ENCODE measurements at places on chromosomes 3 and 15. TPM values are rescaled to one million over a fixed set of nuclear protein-coding genes. Genes with fewer than 3 reads are reported as not detected.
A peak's percentile ranks its signal among the peaks of the same experiment; 100 is the strongest.

GRCh38 chr3:188053710-188054380 lies 100.1 kb upstream of the LPP start:
- DNase-seq, result no peak
- peak overlapping the region; percentile 76 for H3K27ac ChIP-seq
- no peaks in the 10 kb centered on the region for H3K36me3 ChIP-seq
- H3K4me3 ChIP-seq, result no peak overlapping the region

DNA sequence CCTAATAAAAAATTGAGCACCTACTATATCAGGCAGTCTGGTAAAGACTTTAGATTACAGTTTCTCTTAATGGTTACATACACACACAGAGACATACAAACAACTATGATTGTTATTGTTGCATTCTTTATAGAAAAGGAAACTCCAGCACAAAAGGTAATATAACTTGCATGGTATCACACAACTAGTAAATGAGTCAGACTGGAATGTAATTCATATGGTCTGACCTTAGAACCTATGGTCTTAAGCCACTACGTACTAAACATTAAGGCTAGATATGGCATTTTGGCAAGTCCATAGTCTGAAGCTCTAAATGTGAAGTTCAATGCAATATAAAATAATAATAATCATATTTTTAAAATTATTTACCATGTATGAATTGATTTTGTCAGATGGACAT lies 380.6 kb downstream of the LSAMP start:
- H3K36me3 ChIP-seq, result no peaks in the 10 kb centered on the region
- DNase-seq, result no peak
- H3K27me3 ChIP-seq, result no peaks in the 10 kb centered on the region
- no peaks in the 10 kb centered on the region for H3K4me1 ChIP-seq
- no peak overlapping the region for H3K4me3 ChIP-seq

- peak overlapping the region; percentile 98 for H3K27ac ChIP-seq
- peak overlapping the region; percentile 76 for H3K4me3 ChIP-seq
- H3K27me3 ChIP-seq, result no peaks in the 10 kb centered on the region
- DNase-seq, result peak; percentile 70
- no peaks in the 10 kb centered on the region for H3K36me3 ChIP-seq
- H3K4me1 ChIP-seq, result peaks cover 25% of the 10 kb centered on the region
Observed at GRCh38 chr3:129314386-129315222, 35.9 kb downstream of the HMCES start.

GRCh38 chr3:67349551-67350174 lies 304.7 kb downstream of the SUCLG2 start:
- no peaks in the 10 kb centered on the region for H3K4me1 ChIP-seq
- DNase-seq, result no peak
- H3K36me3 ChIP-seq, result no peaks in the 10 kb centered on the region
- no peaks in the 10 kb centered on the region for H3K27me3 ChIP-seq
- H3K27ac ChIP-seq, result no peak overlapping the region

NBEAL2 gene
- total RNA-seq, result 4.1 TPM

POPDC2 gene
- total RNA-seq, result 7.8 TPM

CHRM5 gene
- not detected for total RNA-seq

GRCh38 chr3:140896997-140897396 lies 44.6 kb upstream of the SLC25A36 start:
- H3K4me3 ChIP-seq, result no peak overlapping the region
- no peaks in the 10 kb centered on the region for H3K27me3 ChIP-seq
- no peak overlapping the region for H3K27ac ChIP-seq
- no peak for DNase-seq
- no peaks in the 10 kb centered on the region for H3K36me3 ChIP-seq

DNA sequence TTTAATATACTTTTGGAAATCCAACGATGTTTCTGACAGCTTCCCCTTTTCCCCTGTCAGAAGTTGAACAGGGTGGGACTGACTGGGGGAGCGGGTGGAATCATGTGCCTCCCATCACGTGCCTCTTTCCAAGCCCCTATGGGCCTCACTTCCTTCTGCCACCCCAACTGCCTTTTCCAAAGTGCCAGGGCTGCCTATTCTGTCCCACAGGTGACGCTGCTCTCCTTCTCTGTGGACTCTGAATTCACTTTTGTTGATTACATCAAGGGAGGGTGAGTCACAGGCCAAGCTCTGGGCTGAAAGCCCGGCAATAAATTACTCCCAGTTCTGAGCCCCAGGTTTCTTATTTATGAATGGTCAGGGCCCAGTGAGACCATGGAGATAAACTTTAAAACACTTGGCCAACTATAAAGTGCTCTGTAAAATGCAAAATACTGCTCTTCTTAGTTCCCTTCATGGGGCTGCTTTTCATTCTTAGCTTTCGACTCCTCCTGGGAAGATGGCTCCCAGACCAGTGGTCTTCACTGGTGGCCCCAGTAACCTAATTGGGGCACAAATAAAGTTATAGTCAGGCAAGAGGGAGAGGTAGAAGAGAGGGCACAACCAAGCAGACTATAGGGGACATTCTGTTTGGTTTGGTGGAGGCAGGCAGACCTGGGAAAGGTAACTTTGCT lies 12.3 kb downstream of the CPNE9 start:
- no peak overlapping the region for H3K4me3 ChIP-seq
- no peaks in the 10 kb centered on the region for H3K36me3 ChIP-seq
- no peak overlapping the region for H3K27ac ChIP-seq

PP2D1 gene
- total RNA-seq, result not detected

- H3K4me1 ChIP-seq, result peaks cover 20% of the 10 kb centered on the region
- no peaks in the 10 kb centered on the region for H3K36me3 ChIP-seq
- no peaks in the 10 kb centered on the region for H3K27me3 ChIP-seq
- peak overlapping the region; percentile 22 for H3K27ac ChIP-seq
Observed at GRCh38 chr15:91929509-91929908, 76.0 kb downstream of the SLCO3A1 start.

TMEM207 gene
- total RNA-seq, result not detected

DUOX2 gene
- not detected for total RNA-seq

PDCD7 gene
- total RNA-seq, result 10.9 TPM

GRCh38 chr3:33202711-33203457 lies 15.7 kb downstream of the SUSD5 start:
- DNase-seq, result no peak
- H3K27me3 ChIP-seq, result no peaks in the 10 kb centered on the region
- H3K36me3 ChIP-seq, result no peaks in the 10 kb centered on the region
- H3K27ac ChIP-seq, result no peak overlapping the region

DNA sequence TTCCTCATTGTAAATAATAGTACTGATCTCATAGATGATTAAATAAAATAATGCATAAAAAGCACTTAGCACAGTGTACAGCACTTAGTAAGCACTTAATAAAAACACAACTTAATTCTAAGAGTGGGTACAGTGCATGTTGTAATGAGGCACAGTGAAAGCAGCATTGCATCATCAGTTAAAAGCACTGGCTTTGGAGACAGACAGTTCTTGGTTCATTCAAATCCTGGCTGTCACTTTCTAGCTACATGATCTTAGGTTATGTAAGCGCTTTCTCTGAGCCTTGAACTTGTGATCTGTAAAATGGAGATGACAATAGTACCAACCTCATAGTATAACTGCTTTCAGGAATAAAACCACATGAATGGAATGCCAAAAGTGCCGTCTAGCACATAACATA lies 151.5 kb downstream of the DPH6 start:
- no peaks in the 10 kb centered on the region for H3K27me3 ChIP-seq
- H3K4me3 ChIP-seq, result no peak overlapping the region
- H3K4me1 ChIP-seq, result no peaks in the 10 kb centered on the region
- peaks cover 3% of the 10 kb centered on the region for H3K36me3 ChIP-seq
- DNase-seq, result no peak

- peak overlapping the region; percentile 96 for H3K27ac ChIP-seq
- H3K4me1 ChIP-seq, result peaks cover 70% of the 10 kb centered on the region
- H3K36me3 ChIP-seq, result no peaks in the 10 kb centered on the region
- DNase-seq, result peak; percentile 61
- peak overlapping the region; percentile 82 for H3K4me3 ChIP-seq
Observed at GRCh38 chr3:4983739-4984510, 4.7 kb downstream of the BHLHE40 start.

GRCh38 chr15:95610945-95611344 lies 719.6 kb upstream of the NR2F2 start:
- no peak overlapping the region for H3K27ac ChIP-seq
- H3K36me3 ChIP-seq, result no peaks in the 10 kb centered on the region
- DNase-seq, result no peak
- no peaks in the 10 kb centered on the region for H3K27me3 ChIP-seq
- H3K4me3 ChIP-seq, result no peak overlapping the region
- H3K4me1 ChIP-seq, result no peaks in the 10 kb centered on the region

ITGB5 gene
- 35.2 TPM for total RNA-seq

GRCh38 chr3:168025076-168025475 lies 70.6 kb downstream of the GOLIM4 start:
- no peaks in the 10 kb centered on the region for H3K27me3 ChIP-seq
- peaks cover 8% of the 10 kb centered on the region for H3K4me1 ChIP-seq
- peaks cover 46% of the 10 kb centered on the region for H3K36me3 ChIP-seq
- H3K4me3 ChIP-seq, result no peak overlapping the region
- H3K27ac ChIP-seq, result peak overlapping the region; percentile 66
- DNase-seq, result no peak

DNA sequence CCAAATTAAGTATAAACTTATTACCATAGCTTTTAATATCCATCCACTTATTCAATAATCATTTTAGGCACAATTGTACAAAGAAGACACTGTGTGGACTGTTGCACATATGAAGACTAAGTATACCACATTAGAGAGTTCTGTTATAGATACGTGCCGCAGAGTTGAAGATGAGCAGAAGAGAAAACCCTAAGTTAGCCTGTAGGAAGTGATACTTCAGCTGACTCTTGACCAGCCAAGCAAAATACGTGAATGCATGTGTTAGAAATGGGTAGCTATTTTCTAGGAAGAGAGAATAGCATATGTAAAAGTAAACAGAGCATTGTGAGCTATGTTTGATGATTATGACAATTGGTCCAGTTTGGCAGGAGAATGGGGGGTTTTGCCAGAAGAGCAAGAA lies 272.0 kb upstream of the ATP11B start:
- H3K4me3 ChIP-seq, result no peak overlapping the region
- H3K4me1 ChIP-seq, result no peaks in the 10 kb centered on the region
- no peaks in the 10 kb centered on the region for H3K36me3 ChIP-seq
- H3K27me3 ChIP-seq, result no peaks in the 10 kb centered on the region
- DNase-seq, result no peak

DNA sequence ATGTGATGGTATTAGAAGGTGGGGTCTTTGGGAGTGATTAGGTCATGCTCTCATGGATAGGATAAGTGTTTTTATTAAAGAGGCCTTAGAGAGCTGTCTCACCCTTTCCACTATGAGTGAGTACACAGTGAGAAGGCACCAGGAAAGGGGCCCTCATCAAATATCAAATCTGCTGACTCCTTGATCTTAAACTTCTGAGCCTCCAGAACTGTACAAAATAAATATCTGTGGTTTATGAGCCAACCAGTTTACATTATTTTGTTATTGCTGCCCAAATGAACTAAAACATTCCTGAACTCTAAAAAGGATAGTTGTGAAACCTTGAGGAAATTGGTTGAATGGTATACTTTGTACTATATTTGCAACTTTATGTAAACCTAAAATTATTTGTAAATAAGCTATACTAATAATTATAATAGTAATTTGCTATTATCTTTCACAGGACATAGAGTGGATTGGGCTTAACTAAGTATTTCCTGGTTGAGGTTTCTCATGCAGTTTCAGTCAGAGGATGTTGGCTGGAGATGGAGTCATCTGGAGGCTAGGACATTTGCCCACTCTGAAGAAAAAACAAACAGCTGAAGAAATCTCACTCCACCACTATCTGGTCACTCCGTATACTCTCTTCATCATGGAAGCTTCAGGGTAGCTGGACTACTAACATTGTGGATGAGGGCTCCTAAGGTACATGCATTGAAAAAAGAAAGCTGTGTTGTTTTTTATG lies 1068.6 kb upstream of the CADM2 start:
- no peak overlapping the region for H3K4me3 ChIP-seq
- no peak for DNase-seq
- H3K4me1 ChIP-seq, result peaks cover under 1% of the 10 kb centered on the region
- no peaks in the 10 kb centered on the region for H3K27me3 ChIP-seq
- H3K36me3 ChIP-seq, result no peaks in the 10 kb centered on the region

LIPH gene
- 0.41 TPM for total RNA-seq

BBS4 gene
- total RNA-seq, result 37.0 TPM

- no peak for DNase-seq
- no peaks in the 10 kb centered on the region for H3K36me3 ChIP-seq
- no peak overlapping the region for H3K4me3 ChIP-seq
- H3K4me1 ChIP-seq, result peaks cover 56% of the 10 kb centered on the region
Observed at GRCh38 chr3:172280406-172281051, 167.7 kb downstream of the GHSR start.

CCR8 gene
- not detected for total RNA-seq

DNA sequence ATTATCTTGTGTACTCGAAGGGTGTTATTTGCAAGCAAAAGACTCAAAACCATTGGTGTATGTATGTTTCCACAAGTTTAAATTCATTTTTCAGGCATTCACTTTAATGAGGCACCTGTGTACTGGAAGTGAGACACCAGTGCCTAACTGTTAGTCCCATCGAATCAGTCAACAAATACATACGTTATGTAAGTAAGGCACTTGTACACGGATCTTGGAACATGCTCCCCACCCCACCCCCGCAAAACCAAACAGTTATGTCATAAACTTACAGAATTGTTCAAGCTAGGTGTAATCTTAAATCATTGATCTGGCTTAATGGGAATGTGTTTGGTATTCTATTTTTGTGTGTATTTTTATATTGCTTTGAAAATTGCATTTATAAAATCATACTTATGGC lies 17.1 kb downstream of the LRRC28 start:
- no peak overlapping the region for H3K4me3 ChIP-seq
- H3K27me3 ChIP-seq, result no peaks in the 10 kb centered on the region
- H3K4me1 ChIP-seq, result no peaks in the 10 kb centered on the region
- H3K27ac ChIP-seq, result no peak overlapping the region

- H3K27ac ChIP-seq, result no peak overlapping the region
- no peaks in the 10 kb centered on the region for H3K4me1 ChIP-seq
- H3K27me3 ChIP-seq, result no peaks in the 10 kb centered on the region
- H3K4me3 ChIP-seq, result no peak overlapping the region
- DNase-seq, result no peak
- no peaks in the 10 kb centered on the region for H3K36me3 ChIP-seq
Observed at GRCh38 chr3:8303466-8303865, 198.2 kb upstream of the LMCD1 start.

DNA sequence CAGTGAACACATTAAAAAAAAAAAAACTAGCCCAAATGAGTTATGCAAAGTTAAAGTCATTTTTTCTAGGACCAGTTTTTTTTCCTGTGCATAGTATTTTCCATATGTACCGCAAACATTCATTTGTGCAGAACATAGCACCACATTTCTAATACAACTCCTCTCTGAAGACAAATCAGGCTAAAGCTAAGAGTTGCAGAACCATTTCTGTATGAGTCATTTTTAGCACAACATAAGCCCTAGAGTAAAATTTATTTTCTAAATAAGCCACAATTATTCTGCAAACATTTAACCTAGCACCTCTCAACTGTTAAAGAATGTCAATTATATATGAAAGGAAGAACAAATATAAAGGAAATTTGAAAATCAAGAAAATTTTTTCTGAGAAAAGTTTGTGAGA lies 375.8 kb downstream of the TIGIT start:
- DNase-seq, result no peak
- H3K27me3 ChIP-seq, result no peaks in the 10 kb centered on the region

- peaks cover 5% of the 10 kb centered on the region for H3K4me1 ChIP-seq
- H3K27me3 ChIP-seq, result no peaks in the 10 kb centered on the region
- no peaks in the 10 kb centered on the region for H3K36me3 ChIP-seq
- DNase-seq, result no peak
- no peak overlapping the region for H3K27ac ChIP-seq
- no peak overlapping the region for H3K4me3 ChIP-seq
Observed at GRCh38 chr3:154932633-154933032, 147.5 kb upstream of the MME start.

GRCh38 chr3:73520931-73521461 lies 103.7 kb downstream of the PDZRN3 start:
- peak overlapping the region; percentile 72 for H3K27ac ChIP-seq
- no peaks in the 10 kb centered on the region for H3K36me3 ChIP-seq
- H3K27me3 ChIP-seq, result no peaks in the 10 kb centered on the region
- H3K4me1 ChIP-seq, result peaks cover 34% of the 10 kb centered on the region

VWA5B2 gene
- not detected for total RNA-seq

Measured in gastrocnemius medialis (tissue), 4 donors.